ENCODE measurements at places on chromosomes 6 and 20.

- no peak for DNase-seq
Observed at GRCh38 chr6:149890629-149891045, 7.3 kb downstream of the RAET1E start.

DNA sequence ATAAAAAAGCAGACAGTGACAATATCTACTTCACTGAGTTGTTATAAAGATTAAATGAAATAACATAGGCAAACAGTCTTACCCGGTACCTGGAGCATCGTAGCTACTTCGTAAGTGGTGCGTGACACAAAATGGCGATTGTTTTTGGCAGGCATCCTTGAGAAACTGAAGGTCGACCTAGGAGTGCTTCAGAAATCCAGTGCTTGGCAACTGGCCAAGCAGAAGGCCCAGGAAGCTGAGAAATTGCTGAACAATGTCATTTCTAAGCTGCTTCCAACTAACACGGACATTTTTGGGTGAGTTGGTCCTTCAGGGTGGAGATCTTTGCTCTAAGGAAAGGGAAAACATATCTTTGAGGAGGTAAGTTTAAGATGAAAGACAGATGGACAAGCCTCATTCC lies 4.8 kb downstream of the BPIFA2 start:
- DNase-seq: no peak

GRCh38 chr6:12635813-12636212 lies 80.8 kb upstream of the PHACTR1 start:
- no peak for DNase-seq

DNA sequence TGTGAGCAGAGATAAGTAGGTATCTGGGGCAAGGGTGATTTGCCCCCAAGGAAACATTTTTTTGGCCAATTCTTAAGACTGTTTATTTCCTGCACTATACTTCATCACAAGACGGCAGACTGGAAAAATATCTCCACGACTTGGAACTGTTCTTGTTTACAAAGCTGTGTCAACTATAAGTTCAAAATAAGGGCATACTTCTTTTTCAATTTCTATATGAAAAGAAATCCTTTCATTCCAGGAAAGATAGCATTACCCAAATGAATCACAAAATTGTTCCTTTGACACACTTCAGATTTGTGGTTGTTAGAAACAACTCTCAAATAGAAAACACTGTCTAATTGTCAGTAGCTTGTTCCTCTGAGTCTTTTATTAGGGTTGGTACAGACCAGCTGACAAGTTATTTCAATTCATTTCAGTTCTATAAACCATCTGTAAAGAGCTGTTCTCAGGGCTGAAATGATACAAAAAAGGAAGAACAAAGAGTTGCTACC lies 212.9 kb upstream of the PRDM1 start:
- no peak for DNase-seq

DNA sequence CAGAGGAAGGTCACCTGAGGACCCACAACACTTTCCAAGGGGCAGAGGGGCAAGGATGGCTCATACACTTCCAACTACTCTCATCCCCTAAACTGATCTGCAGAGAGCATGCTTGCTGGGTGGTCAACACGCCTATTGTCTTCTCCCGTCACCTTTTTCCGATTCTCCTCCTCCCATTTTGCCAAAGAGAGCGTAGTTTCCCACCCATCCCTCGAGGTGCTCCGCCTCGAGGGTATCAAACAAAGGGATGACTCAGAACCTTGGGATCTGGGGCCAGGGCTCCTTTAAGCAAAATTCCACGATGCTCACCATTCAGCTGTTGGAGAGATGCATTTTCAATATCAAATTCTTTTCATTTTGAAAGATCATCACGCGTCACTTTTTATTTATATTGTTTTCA lies 507.5 kb upstream of the SULF2 start:
- DNase-seq: no peak
